NCI-H460 (cell line): ENCODE measurements at places on chromosomes 16 and 17.

DNA sequence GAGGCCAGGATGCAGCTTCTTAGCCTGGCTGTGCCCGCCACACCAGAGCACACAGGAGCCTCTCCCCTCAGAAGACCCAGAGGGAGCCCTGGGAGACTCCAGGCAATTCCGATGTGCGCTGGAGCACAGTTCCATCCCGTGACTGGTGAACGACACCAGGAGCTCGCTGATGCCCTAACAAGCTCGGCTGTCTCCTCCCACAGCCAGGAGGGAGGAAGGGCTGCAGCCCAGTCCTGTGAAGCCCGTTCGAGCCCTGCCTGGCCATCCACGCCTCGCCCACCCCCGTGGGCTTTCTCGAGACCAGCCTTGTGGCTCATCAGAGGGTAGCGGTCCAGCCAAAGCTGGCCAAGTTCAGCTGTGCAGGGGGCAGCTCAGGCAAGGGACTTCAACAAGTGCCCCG, 21.8 kb upstream of the RASD1 start:
- DNase-seq: no peak

- no peak for DNase-seq
Measured at GRCh38 chr16:69932228-69932627, 18.9 kb upstream of the CLEC18A start.

- DNase-seq: no peak
Measured at GRCh38 chr17:40090237-40091119, 9.9 kb downstream of the NR1D1 start.

DNA sequence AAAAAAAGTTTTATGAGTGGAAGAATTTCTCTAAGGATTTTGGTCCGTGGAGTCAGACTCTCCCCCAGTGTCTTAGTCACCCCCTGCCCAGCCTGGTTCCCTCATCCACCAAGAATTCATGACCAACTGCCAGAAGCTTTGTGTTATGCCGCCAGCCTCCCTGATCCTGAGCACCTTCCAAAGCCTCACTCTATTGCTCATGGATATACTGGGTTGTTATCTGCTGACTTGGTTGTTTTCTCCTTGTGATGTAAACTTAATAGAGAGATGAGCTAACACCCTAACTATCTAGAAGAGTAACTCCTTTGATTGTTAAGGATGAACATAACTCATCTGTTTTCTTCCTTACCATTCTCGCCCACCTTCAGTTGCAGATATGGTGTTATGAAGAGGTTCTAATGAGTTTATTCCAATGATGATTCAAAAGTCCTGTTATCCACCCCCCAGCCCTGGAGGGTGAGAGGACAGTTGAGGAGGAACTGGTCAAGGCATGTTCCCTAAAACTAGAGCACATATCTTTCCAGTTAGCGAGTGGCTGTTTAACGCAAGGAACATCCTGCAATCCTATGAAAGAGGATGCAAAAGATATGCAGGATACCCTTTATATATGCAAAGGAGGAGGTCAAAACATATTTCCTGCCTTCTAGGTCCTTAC, 1.5 kb upstream of the PSMD3 start:
- no peak for DNase-seq

DNA sequence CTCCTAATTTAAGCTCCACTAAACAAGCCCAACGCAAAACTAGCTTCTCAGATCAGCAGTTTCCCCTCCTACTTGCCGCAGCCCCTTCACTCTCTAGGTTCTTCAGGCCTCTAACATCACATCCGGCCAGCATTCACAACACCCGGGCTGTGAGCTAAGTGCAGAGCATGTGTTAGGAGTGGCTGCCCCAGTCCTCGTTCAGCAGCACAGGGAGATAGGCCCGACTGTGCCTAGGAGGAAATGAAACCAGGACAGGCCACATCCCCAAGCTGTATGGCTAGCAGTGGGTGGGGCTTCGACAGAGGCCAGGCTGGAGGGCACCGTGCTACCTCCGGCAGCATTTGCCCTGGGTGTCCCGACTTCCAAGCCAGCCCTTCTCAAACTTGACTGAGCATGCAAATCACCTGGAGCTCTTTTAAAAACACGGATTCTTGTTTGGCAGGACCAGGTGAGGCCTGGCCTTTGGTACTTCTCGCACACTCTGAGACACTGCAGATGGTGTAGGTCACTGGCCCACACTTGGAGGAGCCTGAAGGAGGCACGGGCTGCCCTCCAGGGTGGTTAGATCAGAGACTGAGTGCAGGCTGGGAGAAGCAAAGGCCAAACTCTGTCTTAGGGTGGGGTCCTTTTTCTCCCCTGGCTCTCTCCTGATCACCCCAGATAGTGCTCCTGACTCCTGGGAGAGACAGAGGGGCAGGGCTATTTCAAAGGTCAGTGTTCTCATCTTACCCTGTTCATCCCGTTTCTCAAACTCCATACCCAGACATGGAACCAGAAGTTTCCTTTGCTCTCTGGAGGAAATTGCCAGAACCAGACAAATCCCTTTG, 202.0 kb downstream of the C16orf78 start:
- DNase-seq: no peak

DNA sequence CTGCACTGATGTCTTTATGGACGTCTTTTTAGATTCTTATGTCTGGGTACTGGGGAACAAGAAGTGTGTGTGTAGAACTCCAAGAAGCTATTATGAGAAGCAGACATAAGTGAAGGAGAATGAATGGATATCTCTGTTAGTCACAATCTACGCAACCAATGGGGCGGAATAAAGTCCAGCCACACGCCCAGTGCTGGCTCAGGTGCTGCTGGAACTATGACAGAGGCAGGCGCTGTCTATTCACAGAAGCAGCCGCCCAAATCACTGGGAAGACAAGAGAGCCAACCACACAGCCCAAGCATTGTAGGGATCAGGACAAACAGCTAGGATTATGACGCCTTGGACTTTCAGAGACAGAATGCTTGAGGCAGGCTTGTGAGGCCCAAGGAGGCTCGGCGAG, 43.9 kb upstream of the ICAM2 start:
- no peak for DNase-seq

DNA sequence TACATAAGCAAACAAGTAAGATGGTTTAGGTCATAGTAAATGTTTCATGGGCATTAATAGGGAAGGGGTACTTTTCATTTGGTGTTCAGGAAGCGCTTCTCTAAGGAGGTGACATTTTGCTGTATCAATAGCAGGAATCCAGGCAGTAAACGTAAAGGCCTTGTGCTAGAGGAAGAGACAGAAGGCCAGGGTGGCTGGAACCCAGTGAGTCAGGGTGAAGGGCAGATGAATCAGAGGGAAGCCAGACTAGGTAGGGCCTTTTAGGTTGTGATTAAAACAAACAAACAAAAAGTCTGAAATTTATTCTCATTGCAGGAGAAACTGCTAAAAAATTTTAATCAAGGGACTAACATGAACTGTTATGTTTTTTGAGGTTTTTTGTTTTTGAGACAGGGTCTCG, 6.5 kb downstream of the BMERB1 start:
- peak; percentile 9 for DNase-seq

DNA sequence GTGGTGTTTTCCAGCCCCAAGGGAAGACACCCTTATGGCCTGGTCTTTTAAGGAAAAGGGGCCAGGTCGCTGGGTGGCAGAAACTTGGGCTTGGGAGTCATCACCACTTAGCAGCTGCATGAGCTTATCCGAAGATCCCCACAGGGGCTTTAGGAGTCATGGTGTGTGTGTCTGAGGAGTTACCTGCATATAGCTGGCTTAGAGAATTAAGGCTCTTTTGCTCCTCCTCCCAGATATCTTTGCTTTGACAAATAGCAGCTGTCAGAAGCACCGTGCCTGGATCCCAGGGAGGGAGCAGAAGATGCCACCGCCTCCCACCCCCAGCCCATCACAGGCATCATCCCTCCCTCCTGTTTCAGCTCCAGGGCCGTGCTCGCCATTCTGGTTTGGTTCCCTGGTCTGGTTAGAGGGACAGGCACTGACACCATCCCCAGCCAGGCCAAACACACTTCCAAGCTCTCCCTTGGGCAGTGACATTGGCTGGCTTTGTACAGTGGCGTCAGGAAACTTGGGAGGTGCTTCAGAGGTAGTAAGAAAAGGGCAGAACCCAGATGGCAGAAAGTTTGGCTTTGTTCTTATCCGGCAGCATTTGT, 17.4 kb downstream of the LDHD start:
- DNase-seq: no peak

DNA sequence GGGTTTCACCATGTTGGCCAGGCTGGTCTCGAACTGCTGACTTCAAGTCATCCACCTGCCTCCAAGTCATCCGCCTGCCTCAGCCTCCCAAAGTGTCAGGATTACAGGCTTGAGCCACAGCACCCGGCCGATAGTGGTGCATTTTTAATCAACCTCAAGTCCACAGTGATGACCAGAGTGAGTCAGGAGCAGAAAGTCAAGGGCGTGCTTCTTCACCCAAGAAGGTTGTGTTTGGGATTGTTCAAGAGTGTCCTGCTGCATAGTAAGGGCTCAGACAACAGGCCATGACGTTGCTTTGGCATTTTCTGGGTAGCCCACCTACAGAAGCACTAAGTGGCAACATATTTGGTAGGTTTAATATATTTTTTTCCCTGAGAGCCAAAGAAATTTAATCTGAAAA, 108.3 kb upstream of the FAM20A start:
- no peak for DNase-seq

DNA sequence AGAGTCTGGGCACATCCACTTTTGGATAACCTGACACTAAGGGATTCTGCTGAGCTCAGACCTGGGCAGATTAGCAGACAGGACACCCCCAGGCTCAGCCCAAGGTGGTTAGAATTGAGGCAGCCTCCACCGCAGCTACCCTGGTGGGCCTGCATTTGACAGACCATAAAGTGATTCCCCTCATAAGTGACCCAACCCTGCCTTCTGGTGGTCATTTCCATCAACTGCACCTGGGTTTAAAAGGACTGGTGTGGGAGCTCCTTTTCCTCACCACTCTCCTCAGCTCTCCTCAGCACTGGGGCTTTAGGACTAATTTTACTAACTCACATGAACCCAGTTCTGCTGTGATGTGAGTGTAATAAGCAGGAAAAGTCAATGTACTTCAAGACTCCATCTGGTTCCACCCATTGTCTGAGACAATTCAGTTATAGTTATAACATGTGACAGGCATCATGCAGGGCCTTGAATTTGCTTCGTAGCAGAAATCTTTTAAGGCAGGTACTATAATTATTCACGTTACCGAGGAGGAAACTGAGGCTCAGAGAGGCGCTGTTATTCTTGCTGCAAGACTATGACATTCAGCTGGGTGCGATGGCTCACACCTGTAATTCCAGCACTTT, 42.5 kb downstream of the MYH3 start:
- peak; percentile 65 for DNase-seq

DNA sequence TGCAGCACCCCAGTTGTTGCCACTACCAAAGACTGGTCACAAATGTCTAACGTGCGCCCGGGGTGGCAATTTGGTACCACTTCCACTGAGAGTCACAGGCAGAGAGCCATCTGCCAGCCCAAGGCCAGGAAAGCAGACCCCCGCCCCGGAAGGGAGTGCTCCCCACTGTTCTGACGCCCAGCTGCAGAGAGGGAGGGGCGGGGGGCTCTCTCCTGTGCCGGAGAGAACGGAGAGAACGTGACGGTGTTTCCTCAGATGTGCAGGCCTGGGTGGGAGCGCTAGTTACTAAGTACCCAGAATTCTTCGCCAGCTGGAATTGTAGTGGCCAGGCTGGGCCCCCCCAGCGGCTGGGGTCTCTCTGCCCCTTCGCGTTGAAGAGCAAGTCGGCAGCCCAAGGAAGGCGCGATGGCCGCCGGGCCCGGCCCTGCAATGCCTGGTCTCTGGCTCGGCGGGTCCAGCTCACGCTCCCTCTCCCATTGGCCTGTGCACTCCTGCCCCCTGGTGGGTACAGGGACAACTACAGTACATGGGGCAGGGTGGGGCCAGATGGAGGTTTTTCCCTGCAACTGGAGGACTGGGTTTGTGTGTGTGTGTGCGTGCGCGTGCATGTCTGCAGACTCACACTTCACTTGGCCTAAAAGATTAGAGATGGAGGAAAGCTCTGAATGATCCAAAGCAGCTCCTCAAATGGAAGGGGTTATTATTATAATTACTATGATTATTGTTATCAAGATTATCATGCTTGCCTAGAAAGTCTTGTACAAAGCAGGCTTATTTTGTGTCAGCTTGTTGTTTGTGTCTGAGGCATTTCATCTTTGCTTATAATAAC, 107.1 kb downstream of the AMFR start:
- peak; percentile 81 for DNase-seq

- DNase-seq: no peak
Measured at GRCh38 chr16:15925631-15926030, 23.8 kb upstream of the ABCC1 start.

GRCh38 chr16:73230651-73231050, 182.7 kb upstream of the ZFHX3 start:
- DNase-seq: no peak
